ENCODE measurements at places on chromosomes 3 and 15.

DNA sequence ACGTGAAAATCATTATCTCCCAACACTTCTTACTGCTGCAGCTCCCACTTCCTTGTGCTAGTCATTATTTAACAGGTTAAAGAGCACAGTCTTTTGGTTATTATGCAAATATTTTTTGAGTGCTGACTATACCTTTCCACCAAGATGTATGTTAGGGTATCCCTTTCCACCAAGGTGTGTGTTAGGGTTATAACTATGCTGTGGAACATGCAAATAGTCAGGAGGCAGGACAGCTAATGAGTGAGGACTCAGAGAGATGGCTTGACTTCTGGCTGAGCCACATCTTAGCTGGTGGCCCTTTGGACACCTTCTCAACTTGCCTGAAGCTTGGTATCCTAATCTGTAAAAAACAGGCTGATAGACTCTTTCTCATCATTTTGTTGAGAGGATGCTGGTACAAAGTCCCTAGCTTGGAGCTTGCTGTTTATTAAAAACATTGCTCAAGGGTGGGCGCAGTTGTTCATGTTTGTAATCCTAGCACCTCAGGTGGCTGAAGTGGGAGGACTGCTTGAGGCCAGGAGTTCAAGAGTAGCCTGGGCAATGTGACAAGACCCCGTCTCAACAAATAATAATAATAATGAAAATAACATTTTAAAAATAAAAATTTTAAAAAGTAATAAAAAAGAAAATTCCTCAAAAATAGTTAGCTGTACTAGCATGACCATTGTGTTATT lies 160.5 kb upstream of the ADAMTS9 start:
- no peak for DNase-seq

DNA sequence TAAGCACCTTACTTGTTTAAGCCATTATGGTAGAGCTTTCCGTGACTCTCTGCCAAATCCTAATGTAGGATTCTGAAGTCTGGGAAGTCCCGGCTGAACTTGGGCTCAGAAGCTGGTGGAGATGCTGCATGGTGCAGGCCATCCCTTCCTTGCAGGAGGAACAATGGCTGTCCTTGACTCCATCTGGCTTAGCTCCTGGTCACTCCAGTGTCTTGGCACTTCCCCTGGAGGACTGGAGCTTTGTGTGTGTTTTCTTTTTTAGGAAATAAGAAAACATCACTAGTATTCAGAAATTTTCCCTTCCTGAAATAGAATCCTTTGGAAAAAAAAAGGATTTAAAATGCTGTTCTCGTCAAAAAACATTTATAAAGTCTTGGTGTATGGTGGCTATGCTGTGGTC lies 209.3 kb upstream of the ROPN1 start:
- DNase-seq, result no peak

- DNase-seq, result no peak
These were observed 47.9 kb upstream of the TRAK1 start for GRCh38 chr3:42043099-42043813.

GRCh38 chr3:197525706-197526105 lies 30.1 kb downstream of the BDH1 start:
- no peak for DNase-seq

GRCh38 chr3:56361731-56362130 lies 106.5 kb downstream of the ERC2 start:
- DNase-seq, result no peak

GRCh38 chr3:187014417-187014864 lies 84.1 kb downstream of the ST6GAL1 start:
- no peak for DNase-seq

DNA sequence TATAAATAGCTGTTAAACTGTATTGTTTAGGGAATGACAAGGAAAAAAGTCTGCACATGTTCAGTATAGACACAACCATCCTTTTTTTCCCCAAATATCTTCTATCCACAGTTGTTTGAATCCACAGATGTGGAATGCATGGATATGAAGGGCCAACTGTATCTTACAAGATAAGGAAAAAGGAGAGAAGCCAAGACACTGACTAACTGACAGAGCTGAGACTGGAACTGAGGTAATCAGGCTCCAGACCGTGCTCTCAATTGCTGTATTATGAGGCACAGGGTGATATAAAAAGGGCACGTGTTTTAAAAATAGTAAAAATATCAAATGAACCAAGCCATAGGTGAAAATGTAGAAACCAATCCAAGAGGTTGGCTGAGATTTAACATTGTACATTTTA lies 49.0 kb downstream of the DHX36 start:
- DNase-seq, result no peak

GRCh38 chr15:81053621-81054020 lies 52.9 kb downstream of the TLNRD1 start:
- no peak for DNase-seq

- DNase-seq, result no peak
These were observed 828.2 kb upstream of the CFAP20DC start for GRCh38 chr3:59878038-59878427.

- no peak for DNase-seq
These were observed 6.2 kb downstream of the ALPK3 start for GRCh38 chr15:84823282-84823878.

GRCh38 chr3:156535162-156535627 lies 19.7 kb downstream of the SSR3 start:
- peak; percentile 72 for DNase-seq

DNA sequence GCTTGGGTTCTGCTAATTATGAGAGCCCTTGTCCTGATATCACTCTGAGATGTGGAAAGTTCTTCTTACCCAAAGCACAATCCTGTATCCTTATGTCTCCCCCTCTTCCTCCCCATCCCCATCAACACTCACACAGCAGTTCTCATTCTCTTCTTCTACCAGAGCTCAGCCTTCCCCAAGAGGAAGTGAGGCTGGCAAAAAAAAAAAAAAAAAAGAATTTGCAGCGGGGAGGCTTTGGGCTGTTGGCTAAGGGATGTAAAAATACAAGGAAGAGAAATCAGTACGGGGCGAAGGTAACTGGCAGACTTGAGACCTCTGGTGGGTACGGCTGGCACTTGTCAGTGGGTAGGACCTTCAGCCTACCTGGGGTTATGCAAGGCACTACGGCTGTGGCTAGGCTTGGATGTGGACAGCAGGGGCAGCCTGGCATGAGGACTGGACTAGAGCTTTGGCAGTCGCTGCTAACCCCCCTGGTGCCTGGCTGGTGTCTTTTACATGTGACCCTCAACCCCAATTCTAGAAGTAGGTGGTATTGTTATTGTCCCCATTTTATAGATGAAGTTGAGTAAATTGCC lies 5.4 kb downstream of the VIPR1 start:
- no peak for DNase-seq

DNA sequence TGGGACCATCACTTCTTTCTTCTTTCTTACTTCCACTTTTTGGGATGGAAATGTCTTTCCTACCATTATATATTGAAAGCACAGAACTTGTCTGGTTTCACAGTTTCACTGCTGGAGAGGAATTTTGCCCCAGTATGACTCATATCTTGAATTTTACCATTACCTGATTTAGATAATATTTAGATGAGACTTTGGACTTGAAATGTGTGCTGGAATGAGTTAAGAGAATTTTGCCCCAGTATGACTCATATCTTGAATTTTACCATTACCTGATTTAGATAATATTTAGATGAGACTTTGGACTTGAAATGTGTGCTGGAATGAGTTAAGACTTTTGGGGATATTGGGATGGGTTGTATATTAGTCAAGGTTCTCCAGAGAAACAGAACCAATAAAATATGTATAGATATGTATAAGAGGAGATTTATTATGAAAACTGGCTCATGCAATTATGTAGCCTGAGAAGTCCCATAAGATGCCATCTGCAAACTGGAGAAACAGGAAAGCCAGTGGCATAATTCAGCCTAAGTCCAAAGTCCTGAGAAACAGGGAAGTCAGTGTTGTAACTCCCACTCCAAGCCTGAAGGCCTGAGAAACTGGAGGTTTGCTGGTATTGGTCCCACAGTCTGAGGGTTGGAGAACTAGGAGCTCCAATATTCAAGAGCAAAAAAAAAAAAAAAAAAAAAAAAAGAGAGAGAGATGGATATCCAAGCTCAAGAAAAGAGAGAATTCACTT lies 1029.2 kb downstream of the EPHA3 start:
- no peak for DNase-seq

GRCh38 chr3:195834675-195835583 lies 23.2 kb upstream of the MUC4 start:
- DNase-seq, result no peak

DNA sequence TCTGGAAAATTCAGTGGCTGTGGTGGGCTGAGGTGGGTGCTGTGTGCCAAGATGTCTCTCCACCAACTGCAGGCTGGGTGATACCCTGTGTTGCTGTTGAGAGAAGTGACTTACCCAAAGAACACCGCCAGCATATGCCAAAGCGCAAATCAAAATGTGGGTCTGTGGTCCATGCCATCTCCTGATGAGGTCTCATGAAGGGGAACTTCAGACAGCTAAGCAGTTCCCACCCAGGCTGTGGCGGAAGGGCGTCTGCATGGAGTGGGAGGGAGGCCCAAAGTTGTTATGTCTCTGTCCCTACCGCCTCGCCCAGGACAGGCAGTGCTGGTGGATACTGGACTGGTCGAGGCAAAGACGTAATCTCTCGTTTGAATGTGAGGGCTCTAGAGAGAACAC lies 70.9 kb upstream of the PLXNA1 start:
- no peak for DNase-seq

DNA sequence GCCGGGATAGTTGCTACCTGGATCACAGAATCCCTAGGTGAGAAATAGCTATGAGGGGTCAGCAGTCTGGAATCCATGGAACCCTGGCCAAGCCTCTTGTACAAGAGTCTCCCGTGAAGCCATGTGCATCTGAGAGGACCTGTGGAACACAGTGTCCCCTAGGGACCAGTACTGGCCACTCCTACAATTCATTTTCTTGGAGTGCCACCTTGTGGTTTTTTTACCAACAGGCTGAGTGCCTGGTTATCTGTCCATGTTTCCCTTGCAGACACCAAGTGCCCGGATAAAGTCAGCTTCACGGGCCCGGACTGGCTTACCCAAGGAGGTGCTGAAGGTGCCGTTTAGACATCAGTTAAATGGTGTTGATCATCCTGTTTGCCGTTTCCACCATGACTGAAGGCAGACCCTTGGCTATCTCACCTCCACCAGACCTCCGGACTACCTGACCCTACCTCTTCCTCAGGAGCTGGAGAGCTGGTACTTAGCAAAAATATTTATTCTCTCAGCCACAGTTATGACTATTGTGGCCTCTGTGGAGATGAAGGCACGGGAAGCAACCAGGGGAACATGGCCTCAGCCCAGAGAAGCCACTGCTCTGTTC lies 93.9 kb downstream of the RBPMS2 start:
- DNase-seq, result peak; percentile 36

GRCh38 chr3:127888156-127888555 lies 26.9 kb upstream of the KBTBD12 start:
- no peak for DNase-seq

DNA sequence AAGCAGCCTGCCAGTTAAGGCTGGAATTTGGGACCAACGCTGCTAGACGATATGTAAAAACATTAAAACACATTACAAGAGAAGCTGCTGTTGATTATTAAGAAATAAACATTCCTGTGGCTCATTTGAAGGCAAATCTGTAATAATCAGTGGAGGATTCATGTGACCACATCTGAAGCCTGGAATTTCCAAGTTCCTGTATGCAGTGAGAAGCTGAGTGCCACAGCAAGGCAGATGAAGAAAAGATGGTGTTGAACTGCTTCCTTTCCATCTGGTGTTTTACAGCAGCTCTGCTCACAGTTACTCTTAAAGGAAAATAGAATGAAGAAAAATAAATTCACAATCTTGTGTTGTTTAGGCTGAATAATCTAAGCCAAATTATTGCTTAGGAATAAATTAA lies 139.3 kb upstream of the ROBO2 start:
- no peak for DNase-seq
